ENCODE measurements at places on chromosomes 16 and 17.

DNA sequence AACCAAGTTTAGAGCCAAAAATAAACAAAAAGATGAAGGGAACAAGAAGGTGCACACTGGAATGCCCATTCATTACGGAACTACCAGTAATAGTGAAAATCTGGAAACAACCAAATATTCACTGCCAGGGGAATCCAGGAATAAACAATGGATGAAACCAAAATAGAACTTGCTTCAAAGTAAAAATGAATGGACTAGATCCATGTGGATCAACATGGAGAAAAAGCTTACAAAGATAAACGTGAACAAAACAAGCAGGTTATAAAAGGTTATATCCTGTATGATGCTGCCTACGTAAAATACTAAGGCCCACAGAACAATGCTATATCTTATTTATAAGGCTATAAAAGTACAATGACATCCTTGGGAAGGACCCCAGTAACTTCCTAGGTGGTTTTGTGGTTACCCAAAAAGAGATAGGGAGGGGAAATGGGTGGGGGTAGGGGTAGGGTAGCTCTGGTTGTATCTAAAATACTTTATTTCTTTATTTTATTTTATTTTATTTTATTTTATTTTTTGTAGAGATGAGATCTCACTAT, 12.8 kb upstream of the CCL22 start:
- no peak for DNase-seq

- DNase-seq: no peak
These were observed 32.6 kb downstream of the RTN4RL1 start for GRCh38 chr17:1992541-1992940.

DNA sequence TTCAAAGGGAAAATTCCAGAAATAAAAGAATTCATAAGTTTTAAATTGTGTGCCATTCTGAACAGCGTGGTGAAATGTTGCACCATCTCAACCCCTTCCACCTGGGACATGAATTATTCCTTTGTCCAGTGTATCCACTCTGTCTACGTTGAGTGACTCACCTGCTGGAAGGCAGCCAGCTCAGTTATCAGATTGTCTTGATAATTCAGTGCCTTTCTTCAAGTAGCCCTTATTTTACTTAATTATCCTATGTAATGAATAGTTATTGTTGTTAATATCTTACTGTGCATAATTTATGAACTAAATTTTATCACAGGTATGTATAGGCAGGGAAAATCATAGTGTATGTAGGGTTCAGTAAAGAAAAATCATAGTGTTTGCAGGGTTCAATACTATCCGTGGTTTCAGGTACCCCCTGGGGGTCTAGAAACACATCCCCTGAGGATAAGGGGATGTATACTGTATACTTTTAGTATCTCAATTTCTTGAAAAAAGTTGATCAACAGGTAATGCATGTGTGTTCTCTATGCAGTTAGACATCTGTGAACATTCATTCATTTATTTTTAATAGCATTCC, 7.7 kb upstream of the PCTP start:
- DNase-seq: no peak

DNA sequence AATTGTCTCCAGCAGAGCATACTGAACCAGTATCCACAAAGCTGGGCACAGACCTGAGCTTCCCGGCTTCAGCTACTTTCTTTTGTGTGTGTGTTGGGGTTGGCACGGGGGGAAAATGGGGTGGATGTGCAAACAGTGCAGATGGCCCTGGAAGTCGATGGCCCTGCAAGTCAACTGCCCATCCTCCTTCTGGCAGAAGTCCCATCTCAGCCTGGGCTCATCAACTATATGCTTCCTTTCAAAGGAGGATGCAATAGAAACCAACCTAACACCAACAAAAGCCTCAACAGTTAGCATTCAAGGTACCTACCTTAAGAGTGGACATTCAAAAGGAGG, 55.7 kb downstream of the SOX9 start:
- no peak for DNase-seq

DNA sequence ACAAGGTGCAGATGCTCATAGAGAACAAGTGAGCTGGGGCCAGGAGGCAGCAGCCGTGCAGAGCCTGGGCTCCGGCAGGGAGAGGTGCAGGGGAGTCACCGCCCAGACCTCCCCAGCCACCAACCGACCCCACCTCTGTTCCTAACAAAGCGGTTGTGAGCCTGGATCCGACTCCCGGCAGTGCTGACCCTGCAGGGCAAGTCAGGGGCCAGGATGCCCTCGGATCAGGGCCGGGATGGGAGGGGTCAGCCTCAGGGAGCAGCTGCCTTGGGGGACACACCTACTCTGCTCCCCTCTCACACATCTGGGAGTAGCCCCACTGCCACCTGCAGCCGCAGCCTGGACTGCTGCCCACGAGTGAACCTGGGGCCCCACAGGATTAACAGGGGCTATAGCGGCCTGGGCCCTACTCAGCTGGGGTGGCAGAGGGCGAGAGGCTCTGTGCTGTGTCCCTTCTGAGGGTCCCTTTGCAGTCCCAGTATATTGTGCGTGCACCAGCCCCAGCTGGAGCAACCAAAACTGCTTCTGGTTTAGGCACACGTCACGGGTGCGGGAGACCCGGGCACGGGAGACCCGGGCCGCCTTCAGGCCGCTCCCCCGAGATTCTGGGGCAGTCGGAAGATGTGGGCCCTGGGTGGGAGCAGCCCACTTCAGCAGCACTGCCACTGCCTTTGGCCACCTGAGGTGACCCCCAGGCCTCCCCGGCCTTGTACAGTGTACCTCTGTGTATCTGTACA, 21.2 kb downstream of the MNT start:
- no peak for DNase-seq

- DNase-seq: no peak
These were observed 28.2 kb downstream of the SNX20 start for GRCh38 chr16:50652836-50653425.

- DNase-seq: no peak
These were observed 33.4 kb downstream of the PRKCA start for GRCh38 chr17:66335797-66336196.

GRCh38 chr16:23781176-23781575, 26.4 kb downstream of the CHP2 start:
- no peak for DNase-seq

DNA sequence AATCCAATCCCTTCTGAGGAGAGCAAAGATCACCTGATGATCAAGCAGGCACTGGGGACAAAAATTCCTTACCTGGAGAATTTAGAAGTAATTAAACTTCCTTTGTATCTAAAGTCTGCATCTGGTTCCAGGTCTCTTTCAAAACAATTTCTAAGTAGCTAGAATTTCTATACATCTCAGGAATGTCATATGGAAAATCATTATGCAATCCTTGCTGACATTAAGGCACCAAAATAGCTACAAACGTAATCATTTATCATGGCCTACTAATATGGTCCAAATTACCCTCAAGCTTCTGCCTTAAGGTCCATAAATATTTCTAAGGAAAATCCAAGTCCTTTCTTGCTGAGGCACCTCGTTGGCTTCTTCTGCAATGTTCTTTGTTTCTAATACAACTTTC, 32.9 kb upstream of the YPEL2 start:
- DNase-seq: no peak

DNA sequence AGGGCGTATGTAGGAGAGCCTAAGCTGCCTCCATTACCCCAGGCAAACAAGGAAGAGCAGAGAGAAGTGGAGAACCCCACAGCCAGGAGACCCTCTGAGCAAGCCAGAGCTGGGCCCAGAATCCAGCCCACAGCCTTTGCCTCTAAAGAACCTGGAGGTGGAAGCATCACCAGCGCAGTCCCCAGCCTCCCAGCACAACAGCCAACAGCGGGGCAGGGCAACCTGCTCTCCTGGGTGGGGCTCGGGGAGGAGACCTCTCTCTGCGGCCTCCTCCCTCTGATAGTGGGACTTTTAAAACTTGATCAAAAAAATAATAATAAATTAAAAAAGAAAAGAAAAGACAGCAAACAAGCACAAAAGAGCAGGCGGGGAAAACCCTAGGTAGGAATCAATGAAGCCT, 45.9 kb downstream of the AXIN2 start:
- no peak for DNase-seq

DNA sequence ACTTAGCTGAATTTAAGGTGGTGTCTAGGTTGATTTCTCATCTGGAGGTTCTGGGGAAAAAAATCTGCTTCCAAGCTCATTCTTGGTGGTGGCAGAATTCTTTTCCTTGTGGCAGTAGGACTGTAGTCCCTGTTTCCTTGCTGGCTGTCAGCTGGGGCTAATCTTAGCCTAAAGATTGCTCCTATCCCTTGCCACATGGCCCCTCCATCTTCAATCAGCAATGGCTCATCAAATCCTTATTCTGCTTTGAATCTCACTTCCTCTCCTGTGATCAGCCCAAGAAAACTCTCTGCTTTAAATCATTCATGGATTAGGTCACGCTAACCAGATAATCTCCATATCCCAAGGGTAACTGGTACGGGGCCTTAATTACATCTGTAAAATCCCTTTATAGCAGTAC, 6.6 kb downstream of the FAM20A start:
- no peak for DNase-seq

Measured in inflammatory macrophage (primary cell).